ENCODE measurements at places on chromosomes 16 and 17.

DNA sequence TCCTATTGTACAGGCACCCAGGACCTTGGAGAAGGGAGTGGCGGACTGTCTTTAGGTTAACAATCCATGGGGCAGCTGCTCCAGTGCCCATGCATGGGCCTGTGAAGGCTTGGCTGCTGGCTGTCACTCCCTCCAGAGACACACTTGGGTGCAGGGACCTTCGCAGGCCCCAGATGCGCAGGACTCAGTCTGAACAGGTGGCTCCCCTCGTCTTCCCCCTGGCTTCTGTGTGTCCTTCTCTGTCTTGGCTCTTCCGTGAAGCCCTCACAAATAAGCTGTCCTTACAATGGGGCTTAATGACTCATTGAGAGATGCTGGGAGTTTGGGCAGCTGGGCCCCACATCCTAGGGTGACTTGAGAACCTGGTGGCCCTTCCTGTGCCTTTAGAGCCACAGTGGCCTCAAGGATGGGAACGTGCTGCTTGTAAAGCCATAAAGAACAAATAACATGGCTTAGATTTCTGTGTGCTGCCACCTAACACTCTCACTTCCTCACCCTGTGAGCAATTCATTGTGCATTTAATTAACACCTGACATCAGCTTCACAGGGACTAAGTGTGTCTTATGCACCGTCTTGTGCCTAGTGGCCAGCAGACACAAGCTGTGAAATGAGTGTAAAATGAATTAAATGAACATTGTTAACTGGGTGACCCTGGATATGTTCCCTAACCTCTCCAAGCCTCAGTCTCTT, 340.7 kb downstream of the SNX29 start:
- no peak for DNase-seq

DNA sequence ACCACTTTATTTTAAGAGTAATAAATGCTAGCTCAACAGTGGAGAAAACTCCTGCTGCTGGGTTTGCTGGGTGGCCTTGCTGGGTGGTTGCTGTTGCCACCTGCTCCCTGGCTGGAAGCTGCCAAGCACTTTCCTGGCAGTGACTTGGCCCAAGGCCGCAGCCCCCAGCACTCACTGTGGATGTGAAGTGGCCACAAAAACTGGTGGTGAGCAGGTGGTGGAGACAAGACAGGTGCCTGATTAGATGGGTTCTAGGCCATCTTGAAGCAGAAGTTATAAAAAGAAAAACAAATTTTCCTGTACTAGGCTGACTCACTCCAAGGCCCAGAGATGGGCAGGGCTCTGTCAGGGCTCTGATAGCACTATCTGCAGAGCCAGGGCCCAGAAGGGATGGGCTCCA, 224.7 kb upstream of the NLRP1 start:
- no peak for DNase-seq

- DNase-seq: no peak
Observed at GRCh38 chr16:3171855-3172593, 16.0 kb upstream of the OR1F1 start.

DNA sequence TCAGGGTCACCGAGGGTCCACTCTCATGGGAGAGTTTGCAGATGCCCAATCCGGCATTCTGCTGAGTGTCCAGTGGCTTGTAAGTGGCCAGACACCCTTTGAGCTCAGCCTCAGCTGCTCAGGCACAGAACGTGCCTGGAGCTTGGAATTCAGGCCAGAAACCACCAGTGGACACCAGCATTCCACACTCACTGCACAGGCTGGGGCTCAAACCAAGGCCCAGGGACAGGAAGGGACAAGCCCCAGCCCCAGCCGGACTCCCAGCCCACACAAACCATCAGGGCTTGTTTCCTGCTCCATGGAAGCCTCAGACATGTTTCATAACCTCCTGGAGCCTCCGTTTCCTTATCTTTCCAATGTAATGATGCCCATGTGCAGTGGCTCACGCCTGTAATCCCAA, 5.0 kb upstream of the NPRL3 start:
- no peak for DNase-seq

DNA sequence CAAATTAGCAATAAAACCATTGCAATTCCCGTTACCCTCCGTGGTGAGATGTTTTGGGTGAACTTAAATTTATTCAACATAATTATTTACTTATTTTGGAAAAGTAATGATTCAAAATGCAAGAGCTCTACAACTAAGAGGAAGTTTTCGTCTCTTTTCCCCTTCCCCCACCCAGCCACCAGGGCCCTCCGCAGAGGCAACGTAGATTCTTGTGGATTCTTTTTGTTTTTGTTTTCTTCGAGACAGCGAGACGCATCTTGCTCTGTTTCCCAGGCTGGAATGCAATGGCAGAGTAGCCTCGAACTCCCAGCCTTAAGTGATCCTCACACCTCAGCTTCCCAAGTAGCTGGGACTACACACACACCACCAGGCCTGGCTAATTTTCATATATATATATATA, 19.2 kb downstream of the CCDC40 start:
- no peak for DNase-seq
